Right lobe of liver (tissue), 6 donors: ENCODE measurements at places on chromosomes 7 and 10. TPM values are rescaled to one million over a fixed set of nuclear protein-coding genes. Genes with fewer than 3 reads are reported as not detected.
A peak's percentile ranks its signal among the peaks of the same experiment; 100 is the strongest.

DNA sequence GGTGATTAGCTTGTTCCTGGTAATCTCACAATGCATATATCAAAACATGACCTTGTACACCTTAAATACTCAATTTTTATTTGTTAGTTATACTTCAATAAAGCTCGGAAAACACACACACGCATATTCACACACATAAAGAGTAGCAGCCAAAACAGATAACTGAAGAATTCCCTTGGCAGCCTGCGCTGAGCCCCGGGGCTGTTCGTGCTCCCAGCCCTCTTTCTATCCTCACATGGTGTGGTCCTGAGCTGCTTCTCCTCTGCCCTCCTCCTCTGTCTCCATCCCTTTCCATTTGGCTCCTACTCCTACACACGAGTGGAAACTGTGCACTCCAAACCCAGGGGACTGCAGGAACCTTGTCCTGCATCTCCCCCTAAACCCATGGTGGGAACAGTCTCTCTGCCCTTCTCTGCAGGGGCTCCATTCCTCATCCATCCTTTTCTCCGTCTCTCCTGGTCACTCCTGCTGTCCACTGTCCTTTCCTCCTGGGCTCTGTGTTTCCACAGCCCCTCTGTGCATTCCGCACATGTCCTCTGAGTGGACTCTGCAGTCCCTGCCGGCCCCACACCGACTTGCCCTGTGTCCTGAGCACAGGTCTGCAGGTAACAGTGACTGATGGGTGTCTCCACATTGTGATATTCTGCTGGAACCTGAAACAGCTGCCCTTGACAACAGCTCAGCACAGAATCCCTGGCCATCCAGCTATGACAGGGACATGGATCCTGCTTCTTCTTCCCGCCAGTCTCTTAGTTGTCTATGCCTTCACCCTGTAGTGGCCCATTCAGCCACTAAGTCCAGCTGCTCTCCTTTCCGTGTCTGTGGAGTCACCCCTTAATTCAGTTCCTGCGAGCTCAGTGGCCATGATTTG lies 216.8 kb upstream of the ZNF32 start:
- H3K4me3 ChIP-seq, result no peak overlapping the region
- no peaks in the 10 kb centered on the region for H3K27me3 ChIP-seq
- peaks cover 29% of the 10 kb centered on the region for H3K4me1 ChIP-seq
- no peak overlapping the region for H3K27ac ChIP-seq

DNA sequence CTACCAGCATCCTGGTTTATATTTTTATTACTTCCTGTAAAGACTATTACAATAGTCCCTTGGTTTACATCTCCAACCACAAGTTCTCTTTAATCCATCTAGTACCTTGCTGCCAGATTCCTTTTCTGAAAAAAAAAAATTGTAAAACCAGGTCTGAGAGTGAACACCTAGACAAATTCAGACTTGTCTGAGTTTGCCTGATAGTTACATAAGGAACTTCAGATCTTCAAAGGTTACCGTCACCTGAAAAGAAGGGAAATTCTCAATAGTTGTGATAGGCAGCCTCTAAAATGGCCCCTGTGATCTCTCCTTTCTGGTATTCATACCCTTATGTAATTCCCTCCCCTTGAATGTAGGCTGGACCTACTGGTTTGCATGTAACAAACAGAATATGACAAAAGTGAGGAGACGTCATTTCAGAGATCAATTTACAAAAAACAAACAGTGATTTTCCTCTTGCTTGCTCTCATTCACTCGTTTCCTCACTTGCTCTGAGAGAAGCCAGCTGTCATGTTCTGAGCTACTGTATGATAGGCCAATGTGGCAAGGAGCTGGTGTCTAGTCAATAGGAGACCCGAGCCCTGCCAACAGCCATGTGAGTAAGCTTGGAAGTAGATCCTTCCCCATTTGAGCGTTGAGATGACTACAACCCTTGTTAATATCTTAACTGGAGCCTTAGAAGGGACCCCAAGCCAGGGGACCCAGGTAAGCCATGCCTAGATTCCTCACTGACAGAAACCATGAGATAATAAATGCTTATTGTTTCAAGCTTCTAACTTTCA lies 110.9 kb upstream of the LSM8 start:
- H3K27me3 ChIP-seq, result no peaks in the 10 kb centered on the region
- H3K4me3 ChIP-seq, result no peak overlapping the region
- no peaks in the 10 kb centered on the region for H3K36me3 ChIP-seq
- no peaks in the 10 kb centered on the region for H3K4me1 ChIP-seq

- H3K4me1 ChIP-seq, result peaks cover 58% of the 10 kb centered on the region
- no peaks in the 10 kb centered on the region for H3K36me3 ChIP-seq
- peak overlapping the region; percentile 43 for H3K27ac ChIP-seq
- DNase-seq, result no peak
- H3K27me3 ChIP-seq, result no peaks in the 10 kb centered on the region
Measured at GRCh38 chr10:91709394-91709798, 76.5 kb upstream of the PPP1R3C start.

The NPSR1 gene
- not detected for total RNA-seq

The ABCA13 gene
- total RNA-seq, result 0.49 TPM
